ENCODE measurements at places on chromosomes 12 and 14. TPM values are rescaled to one million over a fixed set of nuclear protein-coding genes. Genes with fewer than 3 reads are reported as not detected.

- ATAC-seq, result no peak
These were observed 59.9 kb downstream of the ZFYVE21 start for GRCh38 chr14:103775506-103775905.

- ATAC-seq, result no peak
These were observed 3.0 kb downstream of the ETV6 start for GRCh38 chr12:11652351-11653040.

DNA sequence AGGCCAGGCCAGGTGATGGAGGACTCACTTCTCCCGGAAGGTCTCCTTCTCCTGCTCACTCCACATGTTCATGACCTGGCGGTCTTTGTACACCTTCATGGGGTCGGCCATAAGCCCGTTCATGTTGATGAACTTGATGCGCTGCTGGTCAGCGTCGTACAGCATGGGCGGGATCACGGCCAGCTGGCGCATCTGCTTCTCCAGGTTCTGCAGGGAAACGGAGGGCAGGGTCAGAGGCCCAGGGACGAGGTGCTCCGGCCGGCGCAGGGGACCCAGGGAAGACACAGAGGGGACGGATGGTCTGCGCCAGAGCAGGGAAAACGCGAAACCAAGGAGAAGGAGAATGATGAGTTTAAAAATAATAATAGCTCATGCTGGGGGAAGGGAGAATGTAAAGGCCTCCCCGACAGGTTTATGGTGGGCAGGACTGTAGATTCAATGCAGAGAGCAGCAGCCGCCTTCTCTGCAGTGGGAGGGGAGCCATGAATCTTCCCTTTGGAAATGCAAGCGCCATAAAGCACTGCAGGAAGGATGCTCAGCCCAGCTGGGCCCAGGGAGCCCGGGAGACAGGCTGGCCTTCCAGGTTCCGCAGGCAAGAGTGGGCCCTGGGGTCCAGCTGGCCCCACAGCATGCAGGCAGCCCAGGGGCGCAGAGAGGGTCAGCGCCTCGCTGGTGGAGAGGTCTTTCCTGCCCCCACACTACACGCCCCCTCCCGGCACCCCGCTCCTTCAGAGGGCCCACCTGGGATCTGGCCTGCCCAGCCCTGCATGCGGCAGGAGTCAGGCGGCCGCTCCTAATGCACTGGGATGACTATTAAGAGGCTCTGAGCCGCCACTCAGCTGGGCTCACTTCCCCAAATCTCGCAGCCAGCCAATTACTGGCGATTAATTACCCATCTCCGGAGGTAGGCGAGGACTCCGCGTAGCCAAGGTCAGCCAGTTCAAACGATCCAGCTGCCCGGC is 132.0 kb downstream of the RFLNA start:
- no peak for ATAC-seq

GRCh38 chr14:90600619-90601018 is 203.8 kb downstream of the CALM1 start:
- ATAC-seq, result no peak

- ATAC-seq, result no peak
These were observed 190.4 kb upstream of the FOXN3 start for GRCh38 chr14:89607453-89607852.

DNA sequence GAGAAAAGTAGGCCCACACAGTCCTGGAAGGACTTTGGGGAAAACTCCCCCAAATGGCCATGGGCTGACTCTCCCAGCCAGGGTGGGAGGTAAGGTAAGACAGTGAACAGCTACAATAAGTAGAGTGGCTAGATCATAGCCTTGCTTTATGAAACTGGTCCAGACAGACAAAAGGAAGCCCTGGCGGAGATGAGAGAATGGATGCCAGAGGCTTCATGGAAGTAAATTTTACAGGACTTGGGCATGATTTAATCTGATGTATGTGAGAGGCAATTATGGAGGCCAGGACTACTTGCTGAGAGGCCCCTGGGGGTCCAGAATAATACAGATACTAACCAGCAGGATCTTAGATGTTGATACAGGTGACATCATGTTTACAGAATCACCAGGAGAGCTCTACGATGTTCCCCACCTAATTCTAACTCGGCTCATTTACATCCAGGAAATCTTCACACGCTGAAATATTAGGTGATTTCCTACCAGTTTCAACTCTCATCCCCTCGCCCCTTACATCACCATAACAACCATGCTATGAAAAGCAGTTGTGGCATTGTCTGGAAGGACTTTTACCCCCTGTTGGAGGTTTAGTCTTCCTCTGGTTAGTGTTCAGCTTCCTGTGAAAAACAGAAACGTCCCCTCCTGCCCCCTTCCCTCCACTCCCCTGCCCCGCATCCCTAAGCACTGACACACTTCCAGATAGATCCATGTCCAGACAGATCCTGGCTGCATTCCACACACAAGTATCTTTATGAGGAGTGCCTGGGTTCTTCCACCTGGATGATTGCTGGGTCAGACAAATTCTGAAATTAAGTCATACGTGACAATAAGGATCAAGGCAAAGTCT is 39.5 kb upstream of the NT5DC3 start:
- ATAC-seq, result no peak

The DEGS2 gene
- total RNA-seq, result 0.94 TPM
